Adipocyte (in vitro differentiated cells): ENCODE measurements at places on chromosomes 1 and 21.
A peak's percentile ranks its signal among the peaks of the same experiment; 100 is the strongest.

DNA sequence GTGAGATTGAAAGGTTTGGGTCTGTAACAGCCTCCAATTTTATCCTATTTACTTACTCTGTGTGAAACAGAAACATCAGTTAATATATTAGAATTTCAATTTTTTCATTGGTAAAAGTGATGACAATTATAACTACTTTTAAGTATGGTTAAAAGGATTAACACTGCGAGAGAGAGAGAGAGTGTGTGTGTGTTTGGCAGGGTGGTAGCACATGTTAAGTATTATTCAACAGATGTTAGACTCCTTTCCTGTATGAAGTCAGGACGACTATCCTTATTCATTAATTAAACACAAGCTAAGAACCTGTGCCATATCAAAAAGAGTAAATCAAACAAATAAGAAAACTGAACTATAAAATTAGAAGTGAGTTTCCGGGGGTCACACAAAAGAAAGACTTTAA, 662.5 kb downstream of the PLPP3 start:
- DNase-seq, result no peak

- DNase-seq, result no peak
Measured at GRCh38 chr1:221310180-221310579, 430.9 kb downstream of the HLX start.

DNA sequence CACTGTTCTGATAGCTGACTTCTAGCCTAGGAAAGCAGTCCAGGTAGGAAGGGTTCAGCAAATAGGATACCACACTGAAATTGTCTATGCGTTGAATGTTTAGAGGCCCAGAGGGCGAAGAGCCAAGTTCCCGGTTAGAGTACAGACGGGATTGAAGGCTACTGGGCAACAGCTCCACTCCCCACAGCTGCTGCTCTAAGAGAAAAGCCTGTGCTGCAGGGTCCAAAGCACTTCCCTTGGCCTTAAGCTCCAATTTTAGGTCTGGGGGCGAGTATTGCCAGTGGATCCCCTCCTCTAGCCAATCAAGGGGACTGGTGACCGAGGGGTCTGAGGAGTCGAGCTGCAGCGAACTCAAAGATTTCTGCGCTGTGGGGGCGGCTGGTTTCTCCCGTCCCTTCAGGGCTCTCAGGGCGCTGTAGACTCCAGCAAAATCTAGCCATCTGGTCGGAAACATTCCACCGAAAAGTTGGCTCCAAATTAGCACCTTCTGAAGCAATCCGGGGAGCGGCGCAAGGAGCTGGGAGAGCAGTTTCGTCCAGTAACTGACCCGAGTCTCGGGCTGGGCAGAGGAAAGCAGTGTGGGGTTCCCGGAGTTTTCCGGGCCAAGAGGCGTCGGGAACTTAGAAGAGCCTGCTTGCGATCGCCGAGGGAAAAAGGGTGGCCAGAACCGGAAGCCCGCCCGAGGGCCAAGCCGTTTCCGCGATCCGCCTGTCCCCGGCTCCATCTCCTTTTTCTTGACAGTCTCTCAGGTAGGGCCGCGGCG, 748 bp downstream of the PPP1R15B start:
- peak; percentile 80 for DNase-seq

DNA sequence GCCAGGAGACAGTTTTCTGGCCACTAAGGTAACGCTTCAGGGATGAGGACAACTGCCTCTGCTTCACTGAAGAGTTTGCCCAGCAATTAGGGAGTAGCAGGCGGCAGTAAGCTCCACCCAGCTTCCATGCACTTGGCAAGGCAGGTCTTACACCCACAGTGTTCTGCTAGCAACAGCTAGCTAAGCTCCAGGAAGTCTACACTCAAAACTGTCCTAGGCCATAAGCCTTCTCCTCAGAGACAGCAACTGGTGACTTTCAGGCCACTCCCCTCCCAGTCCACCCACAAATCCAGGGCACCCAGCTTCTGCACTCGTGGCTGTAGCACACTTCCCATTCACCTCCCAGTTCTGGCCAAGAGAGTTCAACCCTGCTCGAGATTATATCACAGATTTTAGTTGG, 47.3 kb downstream of the KMO start:
- DNase-seq, result no peak

GRCh38 chr21:32713726-32714125, 14.1 kb downstream of the SYNJ1 start:
- DNase-seq, result no peak
